ENCODE measurements at places on chromosomes 3 and 15. TPM values are rescaled to one million over a fixed set of nuclear protein-coding genes. Genes with fewer than 3 reads are reported as not detected.

Gene PLCH1
- polyA plus RNA-seq = 0.23 TPM

Gene APOD
- 263 TPM for polyA plus RNA-seq

Gene CKMT1B
- polyA plus RNA-seq = 0.19 TPM

Gene TOPAZ1
- not detected for polyA plus RNA-seq

Gene FHIT
- 16.5 TPM for polyA plus RNA-seq

Gene CLDN16
- polyA plus RNA-seq = not detected

Gene CP
- polyA plus RNA-seq = 3.6 TPM

Gene DAZL
- not detected for polyA plus RNA-seq

Gene TTC14
- polyA plus RNA-seq = 6.5 TPM

DNA sequence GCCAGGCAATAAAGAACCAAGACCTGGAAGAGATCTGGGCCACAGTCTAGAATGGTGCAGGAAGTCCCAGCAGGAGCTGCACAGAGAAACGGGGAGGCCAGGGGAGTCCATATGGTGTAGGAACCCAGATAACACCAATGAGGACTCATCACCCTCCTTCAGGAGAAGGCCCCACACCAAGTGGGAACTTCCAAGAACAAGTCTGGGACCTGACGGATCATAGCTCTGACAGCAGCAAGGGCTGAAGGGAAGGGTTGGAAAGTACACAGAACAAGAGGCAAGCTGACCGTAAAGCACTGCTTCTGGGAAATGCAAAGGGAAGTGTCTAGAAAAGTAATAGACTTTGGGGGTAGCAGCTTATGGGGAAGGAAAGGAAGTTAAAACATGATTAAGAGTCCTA is 34.5 kb downstream of the ANO10 start:
- H3K36me3 ChIP-seq = peaks cover 11% of the 10 kb centered on the region
- no peak overlapping the region for H3K27ac ChIP-seq
- peaks cover 15% of the 10 kb centered on the region for H3K4me1 ChIP-seq
- no peaks in the 10 kb centered on the region for H3K27me3 ChIP-seq
- DNase-seq = no peak

DNA sequence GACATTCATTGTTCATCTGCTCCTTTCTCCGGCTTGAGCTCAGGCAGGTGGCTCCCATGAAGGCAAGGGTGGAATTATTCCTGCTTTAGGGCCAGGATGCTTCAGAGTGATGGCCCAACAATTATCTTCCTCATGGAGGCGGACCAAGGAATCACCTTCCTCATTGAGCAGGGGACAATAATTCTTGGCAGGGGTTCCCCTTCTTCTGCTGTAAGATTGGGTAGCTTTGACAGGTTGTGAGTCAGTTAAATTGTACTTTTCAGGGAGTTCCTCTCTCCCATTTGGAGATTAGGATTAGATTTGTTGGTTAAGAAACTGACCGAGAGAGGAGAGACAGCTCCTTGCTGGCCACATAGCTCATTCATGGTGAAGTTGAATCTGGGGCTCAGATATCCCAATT is 31.4 kb upstream of the CD47 start:
- DNase-seq = no peak
- H3K4me3 ChIP-seq = no peak overlapping the region
- no peaks in the 10 kb centered on the region for H3K27me3 ChIP-seq
- no peak overlapping the region for H3K27ac ChIP-seq
- no peaks in the 10 kb centered on the region for H3K36me3 ChIP-seq

- no peak overlapping the region for H3K27ac ChIP-seq
- no peaks in the 10 kb centered on the region for H3K27me3 ChIP-seq
- H3K4me3 ChIP-seq = no peak overlapping the region
- H3K36me3 ChIP-seq = no peaks in the 10 kb centered on the region
These were observed 557.0 kb upstream of the SGO1 start for GRCh38 chr3:20742903-20743552.

- no peaks in the 10 kb centered on the region for H3K27me3 ChIP-seq
- no peak overlapping the region for H3K27ac ChIP-seq
- H3K4me3 ChIP-seq = no peak overlapping the region
- H3K36me3 ChIP-seq = no peaks in the 10 kb centered on the region
- H3K4me1 ChIP-seq = no peaks in the 10 kb centered on the region
- DNase-seq = no peak
These were observed 91.8 kb upstream of the SOX2 start for GRCh38 chr3:181619897-181620296.

GRCh38 chr3:16927485-16927884 is 42.7 kb downstream of the PLCL2 start:
- H3K4me1 ChIP-seq = peaks cover 51% of the 10 kb centered on the region
- peaks cover 7% of the 10 kb centered on the region for H3K36me3 ChIP-seq
- no peak for DNase-seq
- no peak overlapping the region for H3K27ac ChIP-seq
- H3K4me3 ChIP-seq = no peak overlapping the region

DNA sequence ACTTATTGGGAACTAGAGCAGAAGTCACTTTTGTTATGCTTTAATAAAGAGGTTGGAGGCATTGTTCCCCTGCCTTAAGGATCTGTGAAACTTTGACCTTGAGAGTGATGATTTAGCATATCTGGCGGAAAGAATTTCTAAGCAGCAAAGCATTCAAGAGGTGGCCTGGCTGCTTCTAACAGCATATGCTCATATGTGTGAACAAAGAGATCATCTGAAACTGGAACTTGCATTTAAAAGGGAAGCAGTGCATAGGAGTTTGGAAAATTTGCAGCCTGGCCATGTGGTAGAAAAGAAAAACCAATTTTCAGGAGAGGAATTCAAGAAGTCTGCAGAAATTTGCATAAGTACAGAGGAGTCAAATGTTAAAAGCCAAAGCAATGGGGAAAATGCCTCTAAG is 56.4 kb upstream of the GOLIM4 start:
- no peaks in the 10 kb centered on the region for H3K4me1 ChIP-seq
- no peak for DNase-seq
- no peak overlapping the region for H3K27ac ChIP-seq
- H3K36me3 ChIP-seq = no peaks in the 10 kb centered on the region
- H3K4me3 ChIP-seq = no peak overlapping the region

- H3K4me1 ChIP-seq = peaks cover 31% of the 10 kb centered on the region
- H3K4me3 ChIP-seq = peak overlapping the region; percentile 83
- H3K27ac ChIP-seq = peak overlapping the region; percentile 99
These were observed 612 bp upstream of the TBL1XR1 start for GRCh38 chr3:177197727-177198460.

DNA sequence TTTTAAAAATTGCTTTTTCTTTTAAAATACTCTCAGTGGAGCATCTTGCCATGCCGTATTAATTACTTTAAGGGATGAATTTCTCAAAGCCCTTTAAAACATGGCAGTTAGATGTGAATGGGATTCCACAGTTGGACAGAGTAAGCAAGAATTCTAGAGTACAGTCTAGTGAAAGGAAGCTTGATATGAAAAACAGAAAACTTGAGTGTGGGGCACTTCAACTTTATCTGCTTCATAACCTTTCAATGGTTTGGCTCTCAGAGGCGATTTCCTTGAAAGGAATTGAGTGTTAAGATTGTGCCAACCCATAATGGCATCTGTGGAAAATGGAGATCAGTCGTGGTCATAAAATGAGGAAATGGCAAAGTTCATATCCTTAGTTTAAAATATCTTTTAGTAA is 127.7 kb upstream of the SAMMSON start:
- H3K27me3 ChIP-seq = no peaks in the 10 kb centered on the region
- no peak overlapping the region for H3K4me3 ChIP-seq
- peaks cover 13% of the 10 kb centered on the region for H3K4me1 ChIP-seq
- DNase-seq = no peak
- no peak overlapping the region for H3K27ac ChIP-seq
- no peaks in the 10 kb centered on the region for H3K36me3 ChIP-seq

DNA sequence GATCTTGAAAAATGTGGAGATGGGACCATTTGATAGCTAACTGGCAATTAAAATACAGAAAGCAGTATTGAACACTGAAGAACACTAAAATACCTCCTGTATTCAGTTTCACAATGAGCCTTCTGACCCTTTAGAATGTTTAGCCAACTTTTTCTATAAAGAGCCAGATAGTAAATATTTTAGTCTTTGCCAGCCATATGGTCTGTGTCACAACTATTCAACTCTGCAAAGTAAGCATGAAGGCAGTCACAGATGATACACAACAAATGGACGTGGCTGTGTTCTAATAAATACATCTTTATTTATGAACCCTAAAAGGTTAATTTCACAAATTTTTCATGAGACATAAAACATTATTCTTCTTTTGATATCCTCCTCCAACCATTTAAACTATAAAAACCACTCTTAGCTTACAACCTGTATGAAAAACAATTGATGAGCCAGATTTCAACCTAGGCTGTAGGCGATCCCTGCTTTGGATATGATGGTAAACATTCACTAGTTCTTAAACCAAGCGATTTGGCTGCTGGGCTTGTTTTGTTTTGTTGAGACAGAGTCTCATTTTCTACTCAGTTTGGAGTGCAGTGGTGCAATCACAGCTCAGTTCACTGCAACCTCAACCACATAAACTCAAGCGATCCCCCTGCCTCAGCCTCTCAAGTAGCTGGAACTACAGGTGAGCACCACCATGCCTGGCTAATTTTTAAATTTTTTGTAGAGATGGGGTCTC is 13.6 kb upstream of the CSPG5 start:
- no peak overlapping the region for H3K4me3 ChIP-seq
- no peaks in the 10 kb centered on the region for H3K4me1 ChIP-seq
- no peak for DNase-seq

- H3K4me3 ChIP-seq = no peak overlapping the region
- H3K27me3 ChIP-seq = no peaks in the 10 kb centered on the region
- no peaks in the 10 kb centered on the region for H3K36me3 ChIP-seq
These were observed 59.7 kb upstream of the MINAR1 start for GRCh38 chr15:79372428-79372827.

GRCh38 chr15:60731583-60732130 is 252.7 kb upstream of the ICE2 start:
- no peak overlapping the region for H3K4me3 ChIP-seq
- H3K27ac ChIP-seq = no peak overlapping the region
- H3K27me3 ChIP-seq = no peaks in the 10 kb centered on the region

DNA sequence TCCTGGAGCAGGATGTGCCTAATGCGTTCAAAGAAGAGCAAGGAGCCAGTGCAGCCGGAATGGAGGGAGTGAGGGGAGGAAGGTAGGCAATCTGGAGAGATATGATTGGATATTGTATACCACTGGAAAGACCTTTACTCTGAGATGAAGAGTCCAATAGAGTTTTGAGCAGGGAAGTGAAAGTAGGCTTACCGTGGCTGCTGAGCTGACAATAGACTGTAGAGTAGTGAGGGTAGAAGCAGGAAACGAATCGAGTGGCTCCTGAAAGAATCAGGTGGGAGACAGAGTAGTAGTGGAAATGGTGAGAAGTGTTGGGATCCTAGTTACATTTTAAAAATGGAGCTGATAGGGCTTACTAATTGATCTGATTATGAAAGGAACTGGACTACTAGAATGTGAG is 51.8 kb upstream of the NUDT16 start:
- no peaks in the 10 kb centered on the region for H3K27me3 ChIP-seq
- H3K4me1 ChIP-seq = no peaks in the 10 kb centered on the region
- DNase-seq = no peak
- no peak overlapping the region for H3K4me3 ChIP-seq

DNA sequence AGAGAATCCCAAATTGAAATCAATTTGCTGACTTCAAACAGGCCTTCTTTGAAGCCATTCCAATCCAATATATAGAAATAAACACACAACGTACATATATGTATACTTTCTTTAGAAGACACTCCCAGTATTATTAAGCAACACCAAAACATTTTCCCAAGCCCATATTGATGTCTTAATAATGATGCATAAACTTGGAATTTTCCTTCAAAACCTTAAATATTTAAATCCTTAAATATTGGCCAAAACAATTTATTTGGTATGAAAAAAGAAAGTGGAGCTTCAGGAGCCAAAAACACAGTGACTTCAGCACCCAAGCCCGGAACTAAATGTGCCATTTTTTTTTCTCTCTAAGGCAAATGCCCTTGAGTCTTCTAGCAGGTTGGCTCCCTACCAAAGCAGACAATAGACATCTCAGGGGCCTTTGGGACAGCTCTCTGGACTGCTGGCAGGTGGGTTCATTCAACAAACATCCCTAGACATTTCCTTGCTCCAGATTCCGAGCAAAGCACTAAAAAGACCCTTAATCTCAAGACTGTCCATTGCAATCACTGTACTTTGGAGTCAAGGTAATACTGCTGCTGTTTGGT is 384.7 kb downstream of the NTRK3 start:
- no peaks in the 10 kb centered on the region for H3K36me3 ChIP-seq
- H3K4me1 ChIP-seq = peaks cover 2% of the 10 kb centered on the region
- no peaks in the 10 kb centered on the region for H3K27me3 ChIP-seq
- no peak overlapping the region for H3K4me3 ChIP-seq
- no peak overlapping the region for H3K27ac ChIP-seq

Data from heart left ventricle (tissue), 16 donors.